SJCRH30 (cell line): ENCODE measurements at places on chromosomes 11 and 22. TPM values are rescaled to one million over a fixed set of nuclear protein-coding genes. Genes with fewer than 3 reads are reported as not detected.
A peak's percentile ranks its signal among the peaks of the same experiment; 100 is the strongest.

GRCh38 chr11:77322506-77322905 is 21.0 kb upstream of the GDPD4 start:
- H3K4me3 ChIP-seq, result no peak overlapping the region
- H3K4me1 ChIP-seq, result no peaks in the 10 kb centered on the region
- no peak overlapping the region for H3K27ac ChIP-seq
- H3K36me3 ChIP-seq, result peaks cover 11% of the 10 kb centered on the region; the same call in 1 of the 2 replicates
- DNase-seq, result peak; percentile 24

The NRIP3 gene
- total RNA-seq, result 10.1 and 13.2 TPM in 2 replicates

DNA sequence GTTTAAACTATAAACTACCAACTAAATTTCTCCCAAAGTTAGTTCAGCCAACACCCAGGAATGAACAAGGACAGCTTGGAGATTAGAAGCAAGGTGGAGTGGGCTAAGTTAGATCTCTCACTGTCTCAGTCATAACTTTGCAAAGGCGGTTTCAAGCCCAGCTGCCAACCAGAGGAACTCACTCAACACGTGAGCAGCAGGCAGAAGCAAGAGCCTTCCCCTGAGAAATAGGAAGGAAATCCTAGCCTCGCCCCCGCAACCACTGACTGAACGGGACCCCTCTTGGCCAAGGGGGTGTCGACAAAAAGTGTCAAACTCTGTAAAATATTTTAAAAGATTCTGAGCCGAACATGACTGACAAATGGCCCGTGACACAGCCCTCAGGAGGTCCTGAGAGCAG is 4.4 kb upstream of the KRTAP5-9 start:
- H3K27ac ChIP-seq, result no peak overlapping the region
- H3K4me3 ChIP-seq, result no peak overlapping the region
- DNase-seq, result no peak
- no peaks in the 10 kb centered on the region for H3K4me1 ChIP-seq

DNA sequence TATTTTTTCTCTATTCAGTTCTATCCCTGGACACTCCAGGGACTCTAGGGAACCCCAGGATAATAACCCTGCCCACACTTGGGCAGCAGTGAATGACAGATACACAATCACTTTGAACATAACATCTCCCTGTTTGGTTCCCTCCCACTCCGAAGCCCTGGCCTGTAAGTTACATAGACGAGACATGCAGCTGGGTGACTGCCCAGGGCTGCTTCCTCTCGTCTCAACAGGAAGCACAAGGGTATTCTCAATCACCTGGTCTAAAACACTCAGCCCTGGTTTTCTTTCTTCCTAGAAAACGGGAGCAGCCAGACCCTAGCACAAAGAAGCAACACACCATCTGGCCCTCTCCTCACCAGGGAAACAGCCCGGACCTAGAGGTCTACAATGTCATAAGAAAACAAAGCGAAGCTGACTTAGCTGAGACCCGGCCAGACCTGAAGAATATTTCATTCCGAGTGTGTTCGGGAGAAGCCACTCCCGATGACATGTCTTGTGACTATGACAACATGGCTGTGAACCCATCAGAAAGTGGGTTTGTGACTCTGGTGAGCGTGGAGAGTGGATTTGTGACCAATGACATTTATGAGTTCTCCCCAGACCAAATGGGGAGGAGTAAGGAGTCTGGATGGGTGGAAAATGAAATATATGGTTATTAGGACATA is 19.4 kb downstream of the LAYN start:
- H3K4me3 ChIP-seq, result no peak overlapping the region
- no peaks in the 10 kb centered on the region for H3K4me1 ChIP-seq

- no peaks in the 10 kb centered on the region for H3K27me3 ChIP-seq
- H3K4me1 ChIP-seq, result no peaks in the 10 kb centered on the region
- no peaks in the 10 kb centered on the region for H3K36me3 ChIP-seq
- no peak for DNase-seq
- no peak overlapping the region for H3K27ac ChIP-seq
Measured at GRCh38 chr22:41983513-41984405, 14.5 kb downstream of the SEPTIN3 start.

DNA sequence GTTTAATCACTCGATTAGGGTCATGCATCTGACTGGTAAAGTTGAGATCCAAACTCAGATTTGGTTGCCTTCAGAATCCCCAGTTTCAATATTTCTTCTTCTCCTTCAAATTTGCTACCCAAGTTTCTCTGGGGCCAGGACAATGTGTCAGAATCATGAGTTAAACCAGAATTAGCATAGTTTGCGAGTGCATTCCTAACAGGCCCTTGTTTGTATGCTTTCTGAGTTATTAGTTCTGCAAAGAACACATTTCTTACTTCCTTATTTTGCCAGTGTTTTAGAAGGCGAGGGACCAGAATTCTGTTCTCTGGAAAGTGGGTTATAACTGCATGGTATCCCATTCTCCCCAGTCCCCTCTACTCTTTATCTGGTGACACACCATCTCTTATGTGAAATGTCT is 112.0 kb downstream of the ARL14EP start:
- no peaks in the 10 kb centered on the region for H3K36me3 ChIP-seq
- no peaks in the 10 kb centered on the region for H3K27me3 ChIP-seq
- no peak overlapping the region for H3K4me3 ChIP-seq
- no peak overlapping the region for H3K27ac ChIP-seq
- 0 out of 2 replicates have a peak, but pooled peaks cover 3% of the 10 kb centered on the region for H3K4me1 ChIP-seq

The OR2AG1 gene
- total RNA-seq, result not detected in 2 replicates

DNA sequence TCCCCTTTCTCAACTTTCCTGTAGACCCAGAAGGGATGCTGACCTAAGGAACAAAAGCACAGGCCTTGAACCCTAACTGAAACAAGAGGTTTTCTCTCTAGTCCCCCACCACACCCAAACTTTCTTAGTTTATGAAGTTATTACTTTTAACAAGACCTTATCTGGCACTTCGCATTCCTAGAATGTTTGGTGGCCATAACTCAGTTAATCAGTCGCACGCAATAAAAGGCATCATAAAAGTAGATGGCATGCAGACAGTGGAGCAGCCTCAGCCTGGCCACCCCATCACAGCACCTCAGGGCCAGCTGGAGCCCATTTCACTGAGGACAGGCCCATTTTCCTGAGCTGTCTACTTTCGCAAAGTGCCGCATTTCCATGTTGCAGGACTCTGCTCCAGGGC is 301.9 kb downstream of the OPCML start:
- H3K36me3 ChIP-seq, result no peaks in the 10 kb centered on the region
- H3K27ac ChIP-seq, result no peak overlapping the region
- no peak overlapping the region for H3K4me3 ChIP-seq
- no peaks in the 10 kb centered on the region for H3K27me3 ChIP-seq

DNA sequence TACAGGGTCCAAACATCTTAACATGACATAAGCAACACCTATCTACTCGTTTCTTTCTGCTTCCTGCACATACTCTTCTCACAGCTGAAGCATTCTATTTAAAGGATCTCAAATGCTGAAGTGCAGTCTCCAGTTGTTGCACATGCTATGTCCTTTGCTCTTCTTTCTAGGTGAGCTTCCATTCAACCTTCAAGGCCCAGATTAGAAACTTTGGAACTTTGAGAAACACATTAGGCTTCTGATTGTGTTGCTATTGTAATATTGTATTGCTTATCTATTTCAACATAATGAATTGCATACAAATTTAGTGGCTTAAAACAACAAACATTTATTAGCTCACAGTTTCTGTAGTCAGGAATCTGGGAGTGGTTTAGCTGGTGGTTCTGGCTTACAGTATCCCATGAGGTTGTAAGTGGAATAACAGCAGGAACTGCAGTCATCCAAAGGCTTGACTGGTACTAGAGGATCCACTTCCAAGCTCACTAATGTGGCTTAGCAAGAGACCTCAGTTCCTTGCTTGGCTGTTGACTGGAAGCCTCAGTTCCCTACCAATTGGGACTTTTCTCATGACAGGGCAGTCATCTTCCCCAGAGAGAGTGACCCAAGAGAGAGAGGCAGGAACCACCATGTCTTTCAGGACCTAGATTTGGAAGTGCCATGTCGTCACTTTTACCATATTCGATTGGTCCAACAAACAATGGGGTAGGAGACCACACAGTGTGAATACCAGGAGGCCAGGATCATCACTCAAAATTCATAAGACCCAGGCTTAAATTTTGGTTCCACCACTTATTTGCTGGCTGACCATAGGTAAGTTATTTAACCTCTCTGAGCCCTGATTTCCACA is 27.2 kb upstream of the RASSF10 start:
- no peak for DNase-seq
- H3K36me3 ChIP-seq, result no peaks in the 10 kb centered on the region
- H3K4me1 ChIP-seq, result no peaks in the 10 kb centered on the region

- no peaks in the 10 kb centered on the region for H3K36me3 ChIP-seq
- H3K4me3 ChIP-seq, result no peak overlapping the region
- no peaks in the 10 kb centered on the region for H3K4me1 ChIP-seq
- no peaks in the 10 kb centered on the region for H3K27me3 ChIP-seq
Measured at GRCh38 chr11:34161812-34162492, 56.5 kb downstream of the NAT10 start.

GRCh38 chr11:69249311-69250185 is 44.4 kb upstream of the MYEOV start:
- no peaks in the 10 kb centered on the region for H3K27me3 ChIP-seq
- H3K27ac ChIP-seq, result no peak overlapping the region
- H3K4me1 ChIP-seq, result no peaks in the 10 kb centered on the region
- no peak for DNase-seq
- H3K36me3 ChIP-seq, result no peaks in the 10 kb centered on the region

DNA sequence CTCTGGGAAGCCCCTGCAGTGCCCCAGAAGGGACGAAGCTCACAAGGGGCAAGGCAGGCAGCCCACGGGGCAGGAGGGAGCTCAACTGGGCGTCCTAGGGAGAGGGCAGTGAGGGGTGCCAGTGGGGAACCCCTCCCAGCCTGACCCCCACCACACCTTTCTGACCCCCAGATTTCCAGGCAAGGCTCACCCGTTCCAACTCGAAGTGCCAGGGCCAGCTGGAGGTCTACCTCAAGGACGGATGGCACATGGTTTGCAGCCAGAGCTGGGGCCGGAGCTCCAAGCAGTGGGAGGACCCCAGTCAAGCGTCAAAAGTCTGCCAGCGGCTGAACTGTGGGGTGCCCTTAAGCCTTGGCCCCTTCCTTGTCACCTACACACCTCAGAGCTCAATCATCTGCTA is 15.7 kb downstream of the CD5 start:
- no peak overlapping the region for H3K27ac ChIP-seq
- H3K4me1 ChIP-seq, result peaks cover 5% of the 10 kb centered on the region; the same call in 1 of the 2 replicates
- H3K4me3 ChIP-seq, result no peak overlapping the region
- no peaks in the 10 kb centered on the region for H3K27me3 ChIP-seq
- DNase-seq, result no peak

- H3K4me3 ChIP-seq, result no peak overlapping the region
- no peak for DNase-seq
- H3K27ac ChIP-seq, result no peak overlapping the region
- no peaks in the 10 kb centered on the region for H3K36me3 ChIP-seq
- no peaks in the 10 kb centered on the region for H3K4me1 ChIP-seq
- H3K27me3 ChIP-seq, result no peaks in the 10 kb centered on the region
Measured at GRCh38 chr11:95451261-95451660, 220.3 kb upstream of the SESN3 start.

DNA sequence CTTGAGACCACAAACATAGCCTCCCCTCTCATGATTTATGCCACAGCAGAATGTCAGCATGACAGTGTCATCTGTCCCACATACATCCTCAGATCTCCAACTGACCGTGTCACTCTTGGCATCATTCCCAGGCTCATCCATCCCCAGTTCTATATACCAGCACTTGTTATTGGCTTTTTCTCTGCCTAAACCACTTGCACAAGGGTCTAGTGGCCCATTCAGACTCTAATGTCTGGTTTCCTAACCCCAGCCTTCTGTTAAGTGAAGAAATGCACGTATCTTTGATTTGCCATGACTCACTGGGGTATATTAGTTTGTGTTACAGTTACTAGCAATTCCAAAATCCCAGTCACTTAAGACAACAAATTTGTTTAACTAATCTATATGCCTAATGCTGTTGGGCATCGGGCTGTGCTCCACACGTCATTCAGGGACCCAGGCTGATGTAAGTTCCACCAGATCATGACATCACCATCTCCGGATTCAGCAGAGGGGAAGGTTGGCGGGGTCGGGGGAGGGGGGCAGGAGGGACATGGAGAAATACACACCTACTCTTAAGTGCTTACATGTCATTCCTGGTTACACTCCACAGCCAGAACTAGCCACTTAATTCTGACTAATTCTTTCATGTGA is 517.4 kb downstream of the BUD13 start:
- H3K36me3 ChIP-seq, result no peaks in the 10 kb centered on the region
- H3K27ac ChIP-seq, result no peak overlapping the region
- no peak overlapping the region for H3K4me3 ChIP-seq
- H3K27me3 ChIP-seq, result no peaks in the 10 kb centered on the region
- H3K4me1 ChIP-seq, result no peaks in the 10 kb centered on the region

The TNNT3 gene
- total RNA-seq, result 2.2 and 2.3 TPM in 2 replicates

The GGTLC3 gene
- total RNA-seq, result 0.24 TPM in 1 of 2 replicates, not detected in the other

The MYO7A gene
- 3.5 and 4.5 TPM in 2 replicates for total RNA-seq

The SHISAL1 gene
- total RNA-seq, result not detected in 2 replicates

GRCh38 chr22:38383417-38383816 is 66.2 kb upstream of the CSNK1E start:
- H3K36me3 ChIP-seq, result no peaks in the 10 kb centered on the region
- no peak overlapping the region for H3K27ac ChIP-seq

DNA sequence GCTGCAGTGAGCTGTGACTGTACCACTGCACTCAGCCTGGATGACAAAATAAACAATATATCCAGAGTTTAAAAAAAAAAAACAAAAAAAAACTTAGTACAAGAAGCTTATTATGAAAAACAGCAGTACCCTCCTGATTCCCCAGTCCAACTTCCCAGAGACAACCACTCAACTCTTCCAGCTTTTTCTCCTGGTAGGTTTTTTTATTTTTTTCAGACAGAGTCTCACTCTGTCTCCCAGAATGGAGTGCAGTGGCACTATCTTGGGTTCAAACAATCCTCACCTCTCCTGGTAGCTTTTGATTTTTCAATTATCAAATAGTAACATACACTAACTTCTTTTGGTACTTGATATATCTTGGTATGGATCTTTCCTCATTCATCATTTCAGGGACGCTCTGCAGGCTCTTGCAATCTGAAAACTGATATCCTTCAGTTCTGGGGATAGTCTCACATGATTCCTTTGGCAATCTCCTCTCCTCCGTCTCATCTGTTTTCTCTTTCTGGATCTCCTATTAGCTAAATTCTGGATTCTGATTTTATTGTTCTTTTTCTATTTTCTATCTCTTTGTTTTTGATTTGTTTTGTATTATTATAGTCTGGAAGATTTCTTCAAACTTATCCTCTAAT is 44.9 kb downstream of the ALG9 start:
- H3K36me3 ChIP-seq, result no peaks in the 10 kb centered on the region
- no peak overlapping the region for H3K27ac ChIP-seq
- H3K4me3 ChIP-seq, result no peak overlapping the region

GRCh38 chr11:83542861-83543260 is 256.7 kb upstream of the CCDC90B start:
- no peak for DNase-seq
- no peaks in the 10 kb centered on the region for H3K27me3 ChIP-seq
- H3K36me3 ChIP-seq, result no peaks in the 10 kb centered on the region
- H3K4me3 ChIP-seq, result no peak overlapping the region
- peaks cover 5% of the 10 kb centered on the region; the same call in 1 of the 2 replicates for H3K4me1 ChIP-seq
- no peak overlapping the region for H3K27ac ChIP-seq

GRCh38 chr22:28440592-28441390 is 238.8 kb downstream of the TTC28 start:
- H3K4me1 ChIP-seq, result peaks cover 4% of the 10 kb centered on the region
- H3K27ac ChIP-seq, result no peak overlapping the region
- no peak overlapping the region for H3K4me3 ChIP-seq
